ENCODE measurements at places on chromosomes 5 and 9.

- no peak for DNase-seq
Measured at GRCh38 chr5:58273711-58274110, 186.2 kb downstream of the PLK2 start.

- no peak for DNase-seq
Measured at GRCh38 chr5:109630093-109630492, 59.6 kb upstream of the MAN2A1 start.

GRCh38 chr5:177545487-177546257, 8.7 kb downstream of the FAM193B start:
- no peak for DNase-seq

GRCh38 chr5:169789417-169789940, 152.4 kb downstream of the DOCK2 start:
- DNase-seq: no peak

- DNase-seq: no peak
Measured at GRCh38 chr5:16983022-16983639, 47.0 kb upstream of the MYO10 start.

DNA sequence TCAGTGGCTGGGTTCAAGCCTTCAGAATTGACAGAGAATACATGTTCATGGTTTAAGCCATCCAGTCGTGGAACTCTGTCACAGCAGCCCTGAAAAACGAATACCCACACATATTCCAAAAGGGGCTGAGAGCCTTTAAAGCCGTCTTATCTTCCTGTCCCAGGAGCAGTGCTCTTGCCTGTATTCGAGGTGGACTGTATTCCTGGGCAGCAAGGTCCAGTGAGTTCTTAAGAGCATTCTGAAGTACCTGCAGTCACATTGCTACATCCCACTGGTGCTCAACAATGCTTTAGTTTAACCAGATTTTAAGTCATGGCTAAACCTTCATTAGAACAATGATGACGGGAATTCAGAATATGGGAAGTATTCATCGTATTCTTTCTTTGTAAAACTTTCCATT, 380.7 kb upstream of the KLF4 start:
- DNase-seq: no peak

DNA sequence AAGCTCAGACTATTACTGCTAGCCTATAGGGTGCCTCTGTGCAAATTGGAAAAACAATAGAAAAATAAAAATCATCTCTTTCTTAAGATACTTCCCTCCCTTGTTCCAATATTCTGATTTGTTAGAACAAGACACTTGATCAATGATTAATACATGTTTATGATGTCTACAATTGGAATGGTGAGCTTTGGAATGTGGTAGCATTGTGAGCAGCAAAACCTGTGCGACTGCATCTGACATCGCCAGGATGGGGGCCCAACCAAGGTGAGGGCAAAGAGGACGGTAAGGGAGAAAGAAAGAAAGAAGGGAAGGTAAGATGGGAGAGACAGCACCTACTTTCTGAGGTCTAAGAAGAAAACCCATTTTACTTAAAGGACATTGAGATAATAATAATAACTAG, 183.0 kb upstream of the TRIM32 start:
- DNase-seq: no peak

DNA sequence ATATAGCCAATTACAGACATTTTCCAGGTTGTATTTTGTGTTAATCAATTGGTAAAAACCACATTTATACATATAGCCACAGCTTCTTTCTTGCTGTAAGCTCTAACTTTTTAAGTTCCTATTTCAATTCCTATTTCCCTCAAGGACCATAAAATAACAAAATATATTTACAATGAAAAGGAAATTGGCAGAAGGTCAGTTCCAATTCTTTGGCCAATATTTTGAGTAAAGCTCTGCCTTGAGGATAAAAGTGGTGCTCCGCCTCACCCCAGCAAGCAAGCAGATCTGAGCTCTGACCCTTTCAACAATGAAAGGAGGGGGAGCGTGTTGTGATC, 203.4 kb upstream of the RASEF start:
- DNase-seq: no peak

- DNase-seq: no peak
Measured at GRCh38 chr5:146368137-146368536, 29.5 kb downstream of the POU4F3 start.

- DNase-seq: no peak
Measured at GRCh38 chr9:137269231-137269772, 8.2 kb upstream of the TOR4A start.

- DNase-seq: no peak
Measured at GRCh38 chr9:95226921-95227320, 90.6 kb downstream of the FANCC start.

DNA sequence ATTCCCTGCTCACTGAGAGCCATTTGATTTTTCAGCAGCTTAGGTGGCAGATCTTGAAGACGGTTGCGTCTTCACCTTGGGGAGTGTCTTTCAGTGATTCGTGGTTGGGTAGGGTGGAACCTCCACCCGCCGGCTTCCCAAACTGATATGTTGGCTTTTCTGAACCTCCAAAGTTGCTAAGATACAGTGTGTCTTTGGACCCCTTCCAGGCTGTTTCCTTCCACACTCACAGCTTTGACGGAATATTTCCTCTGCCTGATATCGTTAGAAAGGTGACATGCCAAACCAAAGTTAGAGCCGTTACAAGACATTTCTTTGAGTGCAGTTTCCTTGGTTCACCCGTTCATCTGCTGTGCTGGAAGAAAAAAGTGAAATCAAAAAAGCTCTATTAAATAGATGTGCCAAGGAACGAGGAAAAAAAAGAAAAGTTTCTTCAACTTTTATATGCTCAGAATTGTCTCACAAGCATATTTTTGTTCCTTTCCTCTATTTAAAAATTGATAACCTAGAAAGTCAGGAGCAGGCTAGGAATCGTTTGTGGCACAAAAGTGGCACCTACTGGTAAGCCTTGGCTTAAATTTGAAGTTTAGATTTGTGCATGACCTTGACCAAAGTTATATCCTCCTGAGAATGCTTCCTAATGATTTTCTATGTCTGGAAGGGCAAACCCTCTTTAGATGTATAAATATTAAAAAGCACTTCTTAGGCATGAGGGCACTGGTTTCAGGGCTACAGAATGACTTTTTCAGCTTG, 270.7 kb upstream of the WWC1 start:
- DNase-seq: no peak

GRCh38 chr9:91864380-91864779, 85.6 kb downstream of the ROR2 start:
- DNase-seq: no peak

- no peak for DNase-seq
Measured at GRCh38 chr5:157926977-157927376, 68.0 kb upstream of the CLINT1 start.

DNA sequence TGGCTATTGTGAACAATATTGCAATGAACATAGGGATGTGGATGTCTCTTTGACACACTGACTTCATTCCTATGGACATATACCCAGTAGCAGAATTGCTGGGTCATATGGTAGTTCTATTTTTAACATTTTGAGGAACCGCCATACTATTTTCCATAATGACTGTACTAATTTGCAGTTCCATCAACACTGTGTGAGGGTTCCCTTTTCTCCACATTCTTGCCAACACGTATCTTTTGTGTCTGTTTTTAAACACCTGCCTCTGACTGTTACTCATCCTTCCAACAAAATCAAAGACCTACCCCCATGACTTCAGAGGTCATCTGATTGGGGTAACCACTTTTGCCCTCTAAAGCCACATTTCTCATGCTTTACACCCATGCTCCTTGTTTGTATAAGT, 133.5 kb downstream of the MED27 start:
- DNase-seq: no peak

DNA sequence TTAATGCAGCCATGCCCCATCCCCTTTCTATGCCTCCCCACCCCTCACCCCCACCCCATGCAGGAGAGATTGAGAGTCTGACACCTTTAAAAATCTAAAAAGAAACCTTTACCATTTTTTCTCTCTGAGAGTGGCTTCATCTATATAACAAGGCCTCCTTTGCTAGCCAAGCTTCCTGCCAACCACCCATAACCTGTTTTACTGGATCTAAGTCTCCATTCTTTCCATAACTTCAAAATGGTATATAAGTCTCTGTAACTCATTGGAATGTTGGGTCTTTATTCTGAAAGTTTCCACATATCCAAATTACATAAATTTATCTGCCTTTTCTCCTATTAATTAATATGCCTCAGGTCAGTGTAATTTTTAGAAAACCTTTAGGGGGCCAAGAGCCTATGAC, 1174.0 kb downstream of the MAT2B start:
- DNase-seq: no peak

- DNase-seq: no peak
Measured at GRCh38 chr9:73437758-73438157, 286.1 kb downstream of the ANXA1 start.

DNA sequence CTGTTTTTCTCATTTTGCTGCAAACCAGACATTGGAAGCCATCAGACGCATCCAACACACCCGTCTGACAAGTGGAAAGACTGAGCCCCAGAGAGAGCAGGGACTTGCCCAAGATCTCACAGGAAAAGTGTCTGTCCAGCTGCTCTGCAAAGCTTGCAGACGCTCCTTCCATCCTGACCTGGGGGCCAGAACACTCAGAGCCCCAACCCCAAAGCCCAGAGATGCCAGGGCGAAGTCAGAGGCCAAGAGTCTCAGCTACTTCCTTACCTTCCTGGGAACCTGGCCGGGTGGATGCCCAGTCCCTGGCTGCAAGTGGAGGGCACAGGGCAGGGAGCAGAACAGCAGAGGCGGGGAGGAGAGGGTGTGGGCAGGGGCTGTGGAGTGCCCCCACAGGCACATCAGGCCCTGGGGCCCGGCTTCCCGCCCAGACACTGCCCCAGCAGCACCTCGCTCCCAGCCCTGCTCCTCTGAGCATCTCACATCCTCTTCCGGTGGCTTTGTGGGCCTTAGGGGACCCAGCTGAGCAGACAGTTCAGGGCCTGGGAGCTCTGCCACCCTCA, 9.7 kb upstream of the RALGDS start:
- no peak for DNase-seq

DNA sequence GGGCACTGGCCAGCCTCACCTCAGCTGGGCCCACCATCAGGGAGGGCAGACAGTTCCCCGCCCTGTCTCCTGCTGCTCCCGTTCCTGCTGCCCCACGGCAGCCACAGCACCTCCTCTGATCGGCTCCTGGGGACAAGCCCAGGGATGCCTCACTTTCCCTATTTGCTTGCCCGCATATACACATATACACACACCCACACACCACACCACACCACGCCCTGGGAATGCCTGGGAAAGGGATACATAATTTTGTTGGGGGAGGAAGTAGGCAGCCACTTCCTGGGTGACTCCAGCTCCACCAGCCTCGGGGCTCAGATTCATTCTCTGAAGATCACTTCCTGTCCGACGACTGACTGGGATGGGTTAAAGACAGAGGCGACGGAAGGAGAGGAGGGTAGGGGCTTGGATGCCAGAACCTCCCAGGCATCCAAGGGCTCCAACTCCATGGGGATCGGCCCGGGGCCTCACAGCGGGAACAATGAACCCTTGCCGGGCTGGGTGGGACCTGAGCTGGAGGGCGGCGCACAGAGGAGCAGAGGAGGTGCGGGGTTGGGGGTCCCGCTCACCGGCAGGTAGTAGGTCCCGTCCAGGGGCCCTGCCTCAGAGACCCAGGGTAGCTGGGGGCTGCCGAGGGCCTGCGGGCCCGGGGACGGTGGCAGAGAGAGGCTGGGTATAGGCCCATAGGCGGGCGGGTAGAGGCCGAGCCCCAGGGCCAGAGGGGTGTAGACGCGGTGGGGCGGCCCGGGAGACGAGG, 2.0 kb upstream of the MZB1 start:
- no peak for DNase-seq

GRCh38 chr9:123376218-123377071, 20.4 kb downstream of the CRB2 start:
- DNase-seq: no peak
